ENCODE measurements at places on chromosomes 2 and 18.

- DNase-seq, result no peak
Measured at GRCh38 chr2:861655-862354, 88.8 kb upstream of the SNTG2 start.

GRCh38 chr2:64587561-64587960 lies 63.4 kb downstream of the AFTPH start:
- no peak for DNase-seq

GRCh38 chr18:75422341-75422910 lies 5.1 kb downstream of the SMIM21 start:
- no peak for DNase-seq

DNA sequence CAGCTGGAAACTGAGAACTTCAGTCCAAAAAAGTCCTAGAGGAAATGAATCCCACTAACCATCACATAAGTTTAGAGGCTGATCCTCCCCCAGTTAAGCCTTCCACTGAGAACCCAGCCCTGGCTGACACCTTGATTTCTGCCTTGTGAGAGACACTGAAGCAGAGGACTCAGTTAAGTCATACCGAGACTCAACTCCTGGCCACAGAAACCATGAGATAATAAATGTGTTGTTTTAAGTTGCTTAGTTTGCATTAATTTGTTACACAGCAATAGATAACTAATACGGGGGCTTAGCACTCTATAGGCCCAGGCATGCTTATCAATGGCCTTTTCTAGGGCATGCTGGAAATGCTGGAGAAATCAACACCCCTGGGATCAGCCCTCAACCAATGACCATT lies 3.4 kb upstream of the ADD2 start:
- DNase-seq, result no peak

DNA sequence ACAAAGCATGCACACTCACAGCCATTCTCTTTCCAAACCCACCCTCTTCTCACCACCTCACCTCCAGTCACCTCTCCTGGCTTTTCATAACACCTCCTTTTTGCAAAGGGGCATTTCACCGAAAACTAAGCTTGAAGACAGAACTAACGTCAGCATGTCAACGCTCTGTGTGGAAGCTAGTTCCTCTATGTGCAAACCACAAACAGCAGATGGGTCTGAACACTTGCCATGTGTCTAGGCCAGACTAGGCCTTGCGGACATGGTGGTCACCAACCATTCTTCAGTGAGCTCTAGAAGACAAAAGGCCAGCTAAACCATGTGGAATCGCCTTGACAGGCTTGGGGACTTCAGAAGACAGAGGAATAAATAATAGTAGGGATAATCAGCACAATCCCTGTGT lies 148.5 kb downstream of the TXNL1 start:
- no peak for DNase-seq

GRCh38 chr2:20571231-20571630 lies 79.7 kb downstream of the HS1BP3 start:
- no peak for DNase-seq

DNA sequence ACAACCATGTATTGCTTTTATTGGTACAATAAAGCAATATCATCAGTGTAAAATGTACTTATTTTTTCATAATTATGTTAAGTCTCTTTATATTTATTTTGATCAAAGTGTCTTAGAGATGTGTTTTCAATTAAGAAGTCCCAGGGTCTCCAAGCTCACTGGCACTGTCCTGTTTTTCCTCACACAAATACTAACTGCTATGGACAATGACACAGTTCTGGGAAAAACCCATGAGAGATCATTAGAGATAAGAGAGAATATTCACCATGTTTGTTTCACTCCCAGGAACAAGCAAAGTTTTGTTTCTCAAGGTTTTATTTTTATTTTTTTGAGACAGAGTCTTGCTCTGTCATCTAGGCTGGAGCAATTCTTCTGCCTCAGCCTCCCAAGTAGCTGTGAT lies 38.7 kb downstream of the E2F6 start:
- DNase-seq, result no peak

DNA sequence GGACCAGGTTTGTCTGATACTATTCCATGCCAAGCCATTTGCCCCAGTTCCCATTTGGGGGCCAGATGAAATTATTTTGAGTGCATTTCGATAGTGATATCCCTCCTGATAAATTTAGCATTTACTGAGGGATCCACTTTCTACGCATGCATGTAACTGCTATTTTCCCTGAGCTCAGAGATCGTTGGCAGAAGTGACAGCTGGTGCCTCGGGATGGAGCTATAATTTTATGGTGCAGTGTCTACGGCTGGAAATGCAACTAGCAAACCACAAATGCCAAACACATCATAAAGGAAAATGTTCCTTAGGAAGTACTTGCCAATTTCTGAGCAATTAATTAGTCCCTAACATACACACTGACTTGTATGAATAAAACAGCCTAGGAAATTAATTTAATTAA lies 254.8 kb downstream of the SLC8A1 start:
- DNase-seq, result no peak

GRCh38 chr2:175737722-175738361 lies 264.2 kb downstream of the LNPK start:
- DNase-seq, result no peak

DNA sequence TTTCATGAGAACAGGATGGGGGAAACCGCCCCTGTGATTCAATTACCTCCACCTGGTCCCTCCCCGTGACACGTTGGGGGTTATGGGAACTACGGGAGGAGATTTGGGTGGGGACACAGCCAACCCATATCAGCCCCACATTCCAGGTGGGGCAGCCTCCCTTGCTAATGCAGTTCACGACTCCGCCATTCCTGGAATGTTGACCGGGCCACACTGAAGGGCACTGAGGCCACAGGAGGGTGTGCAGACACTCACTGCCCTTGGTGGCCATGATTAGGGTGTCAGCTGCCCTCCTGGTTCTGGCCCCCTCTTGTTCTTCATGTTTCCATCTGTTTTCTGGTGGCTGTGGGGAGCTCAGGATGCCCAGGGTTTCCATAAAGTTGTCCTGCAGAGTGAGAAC lies 176.3 kb downstream of the TWIST2 start:
- no peak for DNase-seq

DNA sequence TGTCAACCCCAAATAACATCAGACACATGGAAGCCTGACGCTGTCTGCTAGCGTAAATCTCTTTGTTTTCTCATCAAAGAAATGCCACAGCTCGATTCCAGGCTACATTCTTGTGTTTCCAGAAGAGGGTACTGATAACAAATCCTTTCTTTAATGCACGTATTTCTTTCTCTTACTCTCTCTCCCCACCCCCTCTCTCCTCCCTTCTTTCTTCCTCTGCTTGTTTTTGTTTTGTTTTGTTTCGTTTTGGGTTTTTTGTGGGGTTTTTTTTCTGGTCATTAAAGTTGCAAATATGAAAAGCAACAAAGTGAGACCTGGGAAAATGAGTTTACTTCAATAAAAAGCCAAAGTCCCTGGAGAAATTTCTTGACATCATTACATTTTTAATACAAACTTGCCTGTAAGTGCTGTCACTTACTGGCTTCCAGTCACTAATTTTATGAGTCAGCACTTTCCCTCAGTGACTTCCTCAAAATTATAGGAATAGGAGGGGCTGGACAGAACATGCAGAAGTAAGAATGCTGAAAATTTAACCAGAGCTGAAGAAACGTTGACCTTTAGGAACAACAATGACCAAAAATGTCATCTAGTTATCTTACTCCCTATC lies 106.7 kb upstream of the NABP1 start:
- DNase-seq, result no peak

- no peak for DNase-seq
Measured at GRCh38 chr2:169562519-169562918, 11.1 kb downstream of the FASTKD1 start.

- no peak for DNase-seq
Measured at GRCh38 chr2:52054824-52055223, 1022.9 kb upstream of the NRXN1 start.

GRCh38 chr2:197543206-197543605 lies 27.3 kb downstream of the MOB4 start:
- DNase-seq, result no peak

- no peak for DNase-seq
Measured at GRCh38 chr2:120470041-120470965, 124.4 kb downstream of the INHBB start.

DNA sequence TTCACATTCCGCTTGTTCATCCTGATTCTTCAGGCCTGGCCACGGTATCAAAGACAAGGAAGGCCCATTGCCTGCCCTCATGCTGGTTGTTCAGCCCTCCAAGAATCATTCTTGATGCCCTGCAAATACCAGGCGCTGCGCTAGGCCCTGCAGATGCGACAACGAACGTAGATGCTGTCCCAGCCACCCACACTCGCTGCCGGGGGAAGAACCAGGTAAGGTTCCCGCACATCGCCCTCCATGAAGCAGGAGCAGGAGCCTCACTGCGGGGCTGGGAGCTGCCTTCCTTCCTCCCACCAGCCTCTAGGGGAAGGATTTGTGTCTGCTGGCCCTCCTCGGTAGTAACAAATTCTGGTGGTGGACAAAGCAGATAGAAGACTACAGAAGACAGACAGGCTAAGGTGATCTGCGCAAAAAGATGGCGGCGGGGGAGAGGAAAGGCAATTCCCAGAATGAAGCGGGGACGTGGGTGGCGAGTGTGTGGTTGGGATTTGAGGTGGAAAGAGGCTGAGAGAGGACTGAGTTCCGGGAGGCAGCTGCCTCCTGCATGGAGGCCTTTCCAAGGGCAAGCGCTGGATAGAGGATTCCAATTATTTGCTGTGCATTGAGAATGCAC lies 19.8 kb upstream of the GPR55 start:
- DNase-seq, result no peak

DNA sequence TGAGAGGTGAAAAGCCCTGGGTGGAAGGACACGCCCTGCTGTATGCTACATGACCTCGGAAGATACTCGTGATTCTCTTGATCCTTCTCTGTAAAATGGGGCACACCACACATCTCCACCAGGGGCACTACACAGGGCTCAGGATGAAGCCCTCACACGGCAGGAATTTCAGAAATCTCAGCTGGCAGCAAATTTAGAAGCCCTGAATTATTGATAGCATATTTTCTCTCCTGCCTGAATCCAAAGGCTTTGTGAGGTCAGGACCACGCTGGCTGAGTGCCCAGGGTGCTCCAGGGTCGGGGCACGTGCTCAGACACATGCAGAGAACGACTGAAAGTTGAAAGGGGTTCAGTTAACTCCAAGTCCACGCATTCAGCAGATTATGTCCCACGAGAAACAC lies 42.1 kb upstream of the GALR1 start:
- no peak for DNase-seq

GRCh38 chr2:223558970-223559369 lies 43.2 kb downstream of the SCG2 start:
- DNase-seq, result no peak

GRCh38 chr2:132729522-132729921 lies 59.5 kb upstream of the LYPD1 start:
- DNase-seq, result no peak

DNA sequence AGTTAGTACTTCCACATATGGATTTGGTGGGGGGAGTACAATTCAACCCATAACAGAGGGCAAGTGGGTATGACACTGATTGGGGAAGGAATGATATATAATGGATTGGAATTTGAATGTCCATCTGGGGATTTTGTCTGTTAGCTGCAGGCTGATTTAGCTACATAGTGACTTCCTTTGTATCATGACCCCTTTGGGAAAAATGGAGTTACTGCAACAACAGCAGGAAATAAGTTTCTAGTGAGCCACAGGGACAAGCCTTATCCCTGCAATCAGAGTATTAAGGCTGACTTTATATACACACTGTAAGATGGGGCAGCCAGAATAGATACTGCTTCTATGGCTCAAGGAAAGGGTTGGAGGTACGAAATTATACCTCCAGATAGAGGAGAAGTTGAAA lies 404.4 kb upstream of the MEIS1 start:
- DNase-seq, result no peak

DNA sequence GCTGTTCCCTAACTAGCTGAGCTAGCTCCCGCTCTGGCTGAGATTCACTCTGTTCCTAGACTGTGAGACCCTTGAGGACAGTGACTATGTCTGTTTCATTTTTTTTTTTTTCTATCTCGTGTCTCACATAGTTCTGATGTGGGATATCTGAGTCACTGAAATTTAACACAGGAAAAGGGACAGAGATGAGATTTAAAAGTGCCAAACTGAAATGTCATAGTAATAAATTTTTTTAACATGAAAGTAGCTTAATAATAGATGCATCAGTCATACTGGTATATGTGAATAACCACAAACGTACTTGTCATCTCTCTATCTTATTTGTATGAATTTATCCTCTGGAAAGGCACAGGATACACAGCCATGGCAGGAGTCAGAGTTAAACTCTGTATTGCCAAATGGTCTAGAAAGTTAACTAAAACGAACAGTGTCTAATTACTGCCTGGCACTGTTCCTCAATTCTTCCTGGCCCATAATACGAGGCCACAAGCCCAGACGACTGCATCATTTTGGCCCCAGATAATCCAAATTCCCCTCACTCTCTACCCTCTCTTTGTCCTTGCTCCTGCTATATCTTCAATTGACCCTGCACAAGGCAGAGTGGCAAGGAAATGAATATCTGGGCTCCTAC lies 87.5 kb downstream of the SATB2 start:
- DNase-seq, result no peak

DNA sequence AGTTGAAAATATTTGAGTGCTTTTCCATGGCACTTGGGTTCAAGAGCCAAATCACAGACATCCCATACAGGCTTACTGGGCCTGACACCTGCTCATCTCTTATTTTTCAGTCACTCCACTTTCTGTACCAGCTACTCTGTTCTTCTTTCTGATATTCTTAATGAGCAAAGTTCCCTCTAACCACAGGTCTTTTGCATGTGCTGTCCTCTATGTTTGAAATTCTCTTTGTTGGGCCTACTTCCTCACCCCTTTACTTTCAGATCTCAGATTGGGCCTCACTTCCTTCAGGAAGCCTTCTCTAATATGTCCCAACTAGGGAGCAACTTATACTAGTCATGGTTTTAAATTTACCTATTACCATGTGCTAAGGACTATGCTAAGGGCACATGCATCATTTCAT lies 81.8 kb upstream of the RBMS1 start:
- no peak for DNase-seq

DNA sequence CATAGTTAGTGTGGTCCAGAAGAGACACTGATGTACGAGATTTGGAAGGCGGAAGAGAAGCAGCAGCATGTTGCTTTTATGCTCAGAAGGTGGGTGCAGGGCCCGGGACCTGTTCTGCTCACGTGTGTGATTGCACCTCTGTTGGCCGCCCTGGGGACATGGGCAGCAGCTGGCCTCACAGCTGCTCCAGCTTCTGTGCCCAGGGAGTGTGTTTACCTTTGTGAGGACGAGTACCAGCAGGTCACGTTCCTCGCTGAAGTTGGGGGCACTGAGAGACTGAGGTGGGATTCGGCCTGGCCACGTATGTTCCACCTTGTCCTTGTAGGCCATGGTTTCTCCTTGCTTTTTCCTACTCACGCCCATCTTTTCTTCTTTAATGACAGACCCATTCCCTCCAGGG lies 86.3 kb downstream of the PMAIP1 start:
- no peak for DNase-seq

Measured in NCI-H1930 (cell line).